ENCODE measurements at places on chromosomes 11 and 22. TPM values are rescaled to one million over a fixed set of nuclear protein-coding genes. Genes with fewer than 3 reads are reported as not detected.

DNA sequence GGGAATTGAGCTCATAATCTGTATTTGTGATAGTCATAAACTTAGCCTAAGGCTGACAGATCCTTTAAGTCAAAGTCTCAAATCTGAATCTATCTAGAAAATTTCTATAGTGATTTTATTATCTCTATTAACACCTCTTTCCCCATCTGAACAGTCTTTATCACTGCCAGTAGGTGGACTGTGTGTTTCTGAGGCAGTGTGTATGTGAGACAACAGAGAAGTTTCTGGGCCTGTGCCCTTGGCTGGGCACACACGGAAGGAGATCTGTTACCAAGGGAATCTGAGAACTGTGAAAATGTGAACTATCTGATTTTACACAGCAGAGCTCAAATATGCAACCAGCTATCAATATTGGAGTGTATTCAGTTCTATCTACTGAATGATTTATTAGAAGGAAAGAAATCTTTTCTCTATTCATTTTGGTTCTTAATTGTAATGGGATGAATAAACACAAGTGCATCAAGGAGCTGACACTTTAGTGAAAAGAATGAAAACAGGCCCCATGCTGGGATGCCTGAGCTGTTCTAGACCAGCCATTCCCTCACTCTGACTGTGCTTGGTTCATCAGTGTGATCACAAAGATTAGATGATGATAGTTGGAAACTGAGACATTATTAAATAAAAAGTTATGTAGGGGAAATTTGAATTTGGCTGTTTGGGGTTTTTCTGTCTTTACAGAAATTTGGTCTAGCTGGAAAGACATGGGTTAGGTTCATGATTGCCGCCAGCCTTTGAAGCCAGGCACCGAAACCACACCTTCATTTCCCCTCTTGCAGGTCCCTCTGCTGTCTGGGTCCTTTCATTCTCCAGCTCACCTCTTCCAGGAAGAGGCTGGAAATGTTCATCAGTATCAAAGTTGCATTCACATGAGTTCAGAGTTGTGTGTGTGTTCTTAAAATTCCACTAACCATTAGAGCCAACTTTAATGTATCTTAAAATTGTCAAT, 68.1 kb downstream of the LIF start:
- DNase-seq, result no peak

The C11orf97 gene
- total RNA-seq, result not detected

DNA sequence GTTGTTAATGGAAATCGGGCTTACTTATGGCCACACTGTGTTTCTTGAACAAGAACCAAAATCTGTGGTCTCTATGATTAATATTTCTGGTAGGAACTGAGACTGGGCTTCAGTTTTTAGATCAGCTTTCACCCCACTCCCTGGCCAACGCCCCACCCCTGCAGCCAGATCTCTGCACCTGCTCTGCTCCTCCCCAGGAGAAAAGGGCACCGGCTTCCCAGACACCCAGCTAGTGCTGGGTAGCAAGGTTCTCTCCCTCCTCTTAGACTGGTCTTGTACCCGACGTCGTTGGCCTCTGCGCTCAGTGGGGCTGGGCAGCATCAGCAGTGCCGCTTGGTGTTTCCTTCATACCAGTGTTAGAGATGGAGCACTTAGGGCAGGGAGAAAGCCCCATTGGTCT, 17.0 kb upstream of the CTTN start:
- DNase-seq, result peak; percentile 55

- no peak for DNase-seq
Measured at GRCh38 chr11:2443406-2443805, 908 bp downstream of the TRPM5 start.

DNA sequence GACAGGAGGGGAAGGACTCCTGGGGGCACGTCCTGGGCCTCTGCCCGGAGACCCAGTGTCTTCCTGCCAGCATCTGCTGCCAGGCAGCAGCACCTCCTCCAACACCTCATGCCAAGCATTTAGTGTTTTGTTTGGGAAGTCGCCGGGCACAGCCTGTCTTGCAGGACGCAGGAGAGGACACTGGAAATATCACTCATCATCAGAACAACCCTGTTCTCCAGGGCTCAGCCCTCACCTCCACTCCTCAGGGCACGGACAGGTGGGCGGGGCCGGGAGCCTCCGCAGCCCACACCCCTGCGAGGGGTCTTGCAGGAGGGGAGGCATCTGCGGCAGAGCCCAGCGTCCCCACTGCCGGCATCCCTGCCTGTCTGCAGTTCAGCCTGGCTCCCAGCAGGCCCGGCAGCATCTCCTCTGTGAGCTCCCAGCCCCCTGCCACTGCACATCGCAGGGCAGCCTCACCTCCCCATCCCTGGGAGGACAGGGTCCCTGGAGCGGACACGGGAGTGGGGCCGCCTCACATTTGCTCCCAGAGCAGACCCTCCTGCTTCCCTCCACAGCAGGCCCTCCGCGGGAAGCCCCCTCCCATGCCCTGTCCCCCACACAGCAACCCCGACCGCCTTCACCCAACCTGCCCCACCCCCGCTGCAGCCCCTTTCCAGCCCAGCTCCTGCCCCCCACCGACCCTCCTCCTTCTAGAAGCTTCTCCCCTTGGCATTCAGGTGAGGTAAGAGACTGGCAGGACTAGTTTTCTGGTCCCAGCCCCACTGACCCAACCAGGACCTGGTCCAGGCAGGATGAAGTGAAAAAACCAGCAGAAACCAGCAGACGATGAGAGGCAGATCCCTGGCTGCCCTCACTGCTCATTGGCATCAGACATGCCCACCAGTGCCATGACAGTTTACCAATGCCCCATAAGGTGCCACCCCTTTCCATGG, 72.7 kb downstream of the BRD1 start:
- DNase-seq, result peak; percentile 75

The BIK gene
- total RNA-seq, result not detected

DNA sequence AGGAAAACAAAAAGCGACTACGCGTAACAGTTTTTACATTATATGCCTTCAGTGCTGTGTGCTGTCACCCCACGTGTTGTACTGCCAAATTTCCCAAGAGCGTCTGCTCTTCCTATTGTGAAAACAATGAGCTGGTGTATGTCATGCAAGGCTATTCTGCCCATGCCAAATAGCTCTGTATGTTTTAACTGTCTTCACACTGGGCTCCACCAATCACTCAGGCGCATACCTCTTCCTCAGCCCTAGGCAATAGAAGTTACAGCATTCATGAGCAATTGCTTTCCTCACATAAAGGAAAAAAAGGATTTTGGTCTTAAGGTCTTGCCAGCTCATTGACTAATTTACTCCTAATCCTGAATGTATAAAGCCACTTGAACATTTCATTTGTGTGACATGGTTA, 606.8 kb downstream of the NTM start:
- DNase-seq, result no peak

The SYT12 gene
- 3.1 TPM for total RNA-seq

DNA sequence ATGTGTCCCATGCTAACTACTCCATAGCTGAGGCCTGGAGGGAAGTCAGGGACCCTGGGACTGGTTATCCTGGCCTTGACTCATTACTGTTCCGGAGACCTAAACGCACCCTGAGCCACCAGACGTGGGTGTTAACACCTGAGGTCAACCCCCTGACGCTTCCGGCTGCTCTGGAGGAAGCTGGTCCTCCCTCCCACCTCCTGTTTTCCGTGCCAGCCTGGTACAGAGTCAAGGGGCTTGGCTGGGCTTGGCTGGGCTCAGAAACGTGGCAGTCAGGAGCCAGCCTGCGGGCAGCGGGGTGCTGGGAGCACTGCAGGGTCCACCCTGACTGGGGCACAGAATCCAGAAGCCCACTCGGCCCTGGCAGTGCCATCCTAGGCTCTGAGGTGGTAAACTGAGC, 2.6 kb downstream of the TMPRSS4 start:
- no peak for DNase-seq

DNA sequence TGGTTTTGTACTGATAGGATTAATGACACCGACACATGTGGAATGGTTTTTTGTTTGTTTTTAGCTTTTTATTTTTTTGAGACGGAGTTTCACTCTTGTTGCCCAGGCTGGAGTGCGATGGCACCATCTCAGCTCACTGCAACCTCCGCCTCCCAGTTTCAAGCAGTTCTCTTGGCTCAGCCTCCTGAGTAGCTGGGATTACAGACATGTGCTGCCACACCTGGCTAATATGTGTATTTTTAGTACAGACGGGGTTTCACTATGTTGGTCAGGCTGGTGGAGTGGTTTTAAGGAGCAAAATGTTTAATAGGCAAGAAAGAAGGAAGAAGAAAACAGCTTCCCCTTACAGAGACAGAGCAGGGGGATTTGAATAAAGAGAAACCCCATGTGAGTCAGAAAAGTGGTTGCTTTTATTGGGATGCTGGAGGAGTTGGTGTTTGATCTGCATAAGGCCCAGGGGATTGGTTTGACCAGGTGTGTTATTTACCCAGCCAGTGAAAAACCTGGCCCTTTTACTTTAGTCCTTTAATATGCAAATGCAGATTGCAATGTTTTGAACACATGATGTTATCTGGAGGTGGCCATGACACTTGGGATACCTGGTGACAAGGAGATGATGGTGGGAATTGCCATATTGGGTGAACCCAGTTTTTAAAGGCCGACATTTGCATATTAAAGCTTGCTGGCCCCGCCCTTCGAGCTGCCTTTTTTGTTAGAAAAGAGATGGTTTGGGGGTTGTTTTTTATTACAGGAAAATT, 24.3 kb downstream of the SUSD2 start:
- no peak for DNase-seq

GRCh38 chr11:69576069-69576782, 64.7 kb upstream of the CCND1 start:
- no peak for DNase-seq

DNA sequence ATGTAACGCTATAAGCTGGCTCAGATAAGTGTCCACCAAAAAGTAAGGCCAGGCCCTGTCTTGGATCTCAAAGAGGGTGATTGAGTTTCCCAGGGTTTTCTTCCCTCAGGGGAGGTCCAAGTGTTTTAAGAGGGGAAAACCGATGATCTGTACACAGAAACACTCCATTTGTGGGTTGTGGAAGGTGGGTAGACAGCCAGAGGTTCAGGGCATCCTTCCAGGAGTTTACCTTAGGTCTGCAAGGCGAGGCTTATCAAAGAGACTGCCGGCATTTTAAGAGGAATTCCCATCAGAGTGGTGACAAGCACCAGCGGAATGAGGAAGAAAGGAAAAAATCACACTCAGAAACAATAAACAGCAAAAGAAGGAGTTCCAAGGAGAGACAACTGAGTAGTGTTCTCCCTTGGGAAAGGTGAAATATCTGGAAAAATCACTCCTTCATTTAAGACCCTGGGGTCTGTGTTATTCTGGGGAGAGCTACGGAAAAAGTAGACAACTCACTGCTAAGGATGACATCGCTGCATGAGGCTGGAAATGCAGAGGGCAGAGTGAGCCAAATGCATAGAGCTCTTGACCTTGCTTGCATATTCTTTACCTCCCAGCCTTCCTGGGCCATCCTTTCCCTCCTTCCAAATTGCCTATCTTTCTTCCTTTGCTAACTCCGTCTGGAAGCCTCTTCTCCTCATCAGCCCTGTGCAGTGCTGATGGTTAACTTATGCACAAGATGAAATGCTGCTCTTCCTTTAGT, 22.1 kb upstream of the MMP7 start:
- DNase-seq, result no peak

DNA sequence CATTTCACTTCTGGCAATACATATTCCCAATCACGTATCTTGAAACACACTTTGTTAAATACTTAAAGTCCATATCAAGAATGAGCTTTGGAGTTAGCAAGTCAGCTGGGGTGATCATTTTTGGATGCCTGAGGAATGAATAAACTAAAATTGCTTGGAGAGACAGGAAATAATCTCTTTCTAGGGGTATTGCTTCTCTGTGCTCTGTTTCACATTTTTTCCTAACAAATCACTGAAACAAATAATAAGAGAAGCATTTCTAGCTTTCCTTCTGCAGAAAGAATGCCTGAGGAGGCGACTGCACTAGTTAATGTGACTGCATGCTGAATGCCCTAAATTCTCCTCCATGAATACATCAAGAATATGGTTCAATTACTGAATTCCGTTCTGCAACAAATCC, 541.4 kb upstream of the CCDC90B start:
- DNase-seq, result no peak

GRCh38 chr11:41286751-41287150, 172.7 kb downstream of the LRRC4C start:
- no peak for DNase-seq

DNA sequence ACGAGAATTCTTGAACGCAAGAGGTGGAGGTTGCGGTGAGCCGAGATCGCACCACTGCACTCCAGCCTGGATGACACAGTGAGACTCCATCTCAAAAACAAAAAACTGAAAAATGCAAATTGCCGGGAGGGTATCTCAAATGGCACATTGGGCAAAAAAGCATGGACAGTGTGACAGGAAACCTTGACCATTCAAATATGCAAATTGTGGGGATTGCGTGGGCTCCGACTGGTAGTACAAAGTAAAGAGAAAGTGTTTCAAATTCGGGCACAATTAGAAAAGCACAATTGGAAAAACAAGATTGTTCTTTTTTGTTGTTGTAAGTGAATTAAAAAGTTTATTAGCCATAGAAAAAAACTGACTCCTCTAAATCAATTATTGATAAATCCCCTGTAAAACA, 56.7 kb upstream of the NUP160 start:
- no peak for DNase-seq

The NEAT1 gene
- 1,527 TPM for total RNA-seq

The UCP3 gene
- total RNA-seq, result 2.7 TPM

DNA sequence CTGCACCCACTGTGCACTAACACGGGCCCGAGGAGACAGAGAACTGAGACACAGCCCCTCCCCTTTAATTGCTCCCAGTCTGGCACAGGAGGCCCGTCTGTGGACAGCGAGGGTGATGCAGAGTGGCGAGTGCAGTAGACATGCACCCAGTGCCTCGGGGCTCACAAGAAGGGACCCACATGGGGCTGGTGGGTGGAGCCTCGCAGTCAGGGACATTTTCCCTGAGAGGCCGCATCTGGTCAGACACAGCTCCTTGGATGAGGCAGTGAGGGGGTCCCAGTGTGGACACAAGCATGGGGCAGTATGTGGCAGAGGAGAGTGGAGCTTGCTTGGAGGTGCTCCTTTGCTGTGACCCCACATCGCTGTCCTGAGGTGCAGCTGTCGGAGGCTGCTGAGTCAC, 54.8 kb downstream of the SBF1 start:
- DNase-seq, result no peak

DNA sequence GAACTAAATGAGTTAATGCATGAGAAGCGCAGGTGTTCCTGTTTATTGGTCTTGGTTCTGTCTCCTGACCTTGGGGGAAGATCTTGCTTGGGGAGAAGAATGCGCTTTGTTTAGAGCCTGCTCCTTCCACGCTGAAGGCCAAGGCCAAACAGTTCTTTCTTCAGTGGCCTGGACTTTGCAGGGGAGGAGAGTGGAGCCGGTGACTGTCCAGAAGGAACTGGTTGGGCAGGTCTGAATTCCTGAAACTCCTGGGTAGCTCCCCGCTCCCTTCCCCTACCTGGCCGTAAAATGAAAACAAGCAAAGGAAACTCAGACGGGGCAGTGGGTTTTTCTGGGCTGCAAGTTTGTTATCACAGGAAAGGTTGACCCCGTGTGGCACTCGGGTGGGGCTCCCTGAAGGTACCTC, 3.6 kb downstream of the ARHGAP8 start:
- no peak for DNase-seq

The SLC29A2 gene
- 5.9 TPM for total RNA-seq

- DNase-seq, result no peak
Measured at GRCh38 chr11:10808235-10808552, 532 bp downstream of the EIF4G2 start.

GRCh38 chr22:49894322-49895054, 23.8 kb downstream of the ALG12 start:
- no peak for DNase-seq

- DNase-seq, result no peak
Measured at GRCh38 chr11:12388173-12388572, 10.8 kb downstream of the PARVA start.

Measured in mesenteric fat pad (tissue), 1 donor.